Transverse colon (tissue), 4 donors: ENCODE measurements at places on chromosomes 12 and 14. TPM values are rescaled to one million over a fixed set of nuclear protein-coding genes. Genes with fewer than 3 reads are reported as not detected.

GPX2 gene
- 180 TPM for total RNA-seq

RPL36AL gene
- 84.0 TPM for total RNA-seq

CLEC1B gene
- not detected for total RNA-seq

LEMD3 gene
- 62.1 TPM for total RNA-seq

LRIG3 gene
- 115 TPM for total RNA-seq

GRCh38 chr14:28875934-28876571 is 109.5 kb downstream of the FOXG1 start:
- H3K4me3 ChIP-seq = no peak overlapping the region
- H3K36me3 ChIP-seq = no peaks in the 10 kb centered on the region
- no peaks in the 10 kb centered on the region for H3K4me1 ChIP-seq
- no peak overlapping the region for H3K27ac ChIP-seq
- DNase-seq = no peak

GRCh38 chr12:26434299-26435068 is 239.1 kb downstream of the SSPN start:
- DNase-seq = peak; percentile 10
- H3K4me3 ChIP-seq = no peak overlapping the region
- H3K27me3 ChIP-seq = no peaks in the 10 kb centered on the region
- no peaks in the 10 kb centered on the region for H3K36me3 ChIP-seq
- peaks cover 9% of the 10 kb centered on the region for H3K4me1 ChIP-seq

- H3K36me3 ChIP-seq = no peaks in the 10 kb centered on the region
- no peak overlapping the region for H3K4me3 ChIP-seq
- peaks cover 11% of the 10 kb centered on the region for H3K4me1 ChIP-seq
- no peaks in the 10 kb centered on the region for H3K27me3 ChIP-seq
These were observed 3.4 kb upstream of the PPM1A start for GRCh38 chr14:60245380-60246177.

GRCh38 chr14:103547455-103547940 is 15.0 kb downstream of the BAG5 start:
- H3K4me3 ChIP-seq = no peak overlapping the region
- H3K27me3 ChIP-seq = no peaks in the 10 kb centered on the region
- no peak overlapping the region for H3K27ac ChIP-seq
- no peak for DNase-seq
- H3K4me1 ChIP-seq = peaks cover 43% of the 10 kb centered on the region

DNA sequence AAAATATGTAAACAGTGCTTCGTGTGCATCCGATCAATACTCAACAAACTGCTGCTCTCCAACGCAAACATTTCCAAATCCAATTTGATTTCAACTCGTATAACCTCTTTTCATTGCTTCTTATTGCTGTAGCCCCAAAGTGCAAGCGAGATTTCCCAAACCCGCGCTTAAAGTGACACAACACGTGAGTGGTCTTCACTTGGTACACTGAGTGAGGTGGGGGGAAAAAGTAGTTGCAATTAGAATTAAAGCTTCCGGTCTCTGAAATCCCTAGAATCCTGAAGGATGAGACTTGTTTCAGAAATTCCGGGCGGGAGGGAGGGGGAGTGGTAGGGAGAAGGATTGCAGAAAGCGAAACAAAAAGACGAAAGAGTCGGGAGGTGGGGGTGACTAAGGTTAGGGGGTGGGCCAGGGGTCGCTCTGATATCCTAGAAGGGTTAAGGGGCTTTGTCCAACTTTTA is 387.5 kb downstream of the BCAT1 start:
- H3K4me1 ChIP-seq = peaks cover 5% of the 10 kb centered on the region
- H3K27ac ChIP-seq = peak overlapping the region; percentile 78
- H3K36me3 ChIP-seq = no peaks in the 10 kb centered on the region
- H3K27me3 ChIP-seq = peaks cover 55% of the 10 kb centered on the region
- DNase-seq = peak; percentile 10
- peak overlapping the region; percentile 77 for H3K4me3 ChIP-seq

- no peaks in the 10 kb centered on the region for H3K27me3 ChIP-seq
- no peak overlapping the region for H3K4me3 ChIP-seq
- H3K4me1 ChIP-seq = no peaks in the 10 kb centered on the region
- H3K36me3 ChIP-seq = no peaks in the 10 kb centered on the region
- no peak overlapping the region for H3K27ac ChIP-seq
These were observed 41.6 kb downstream of the ATXN2 start for GRCh38 chr12:111557271-111558106.

GRCh38 chr14:75433631-75434071 is 5.8 kb downstream of the JDP2 start:
- no peaks in the 10 kb centered on the region for H3K27me3 ChIP-seq
- H3K4me3 ChIP-seq = no peak overlapping the region
- H3K4me1 ChIP-seq = peaks cover 89% of the 10 kb centered on the region
- no peaks in the 10 kb centered on the region for H3K36me3 ChIP-seq
- H3K27ac ChIP-seq = peak overlapping the region; percentile 32

DNA sequence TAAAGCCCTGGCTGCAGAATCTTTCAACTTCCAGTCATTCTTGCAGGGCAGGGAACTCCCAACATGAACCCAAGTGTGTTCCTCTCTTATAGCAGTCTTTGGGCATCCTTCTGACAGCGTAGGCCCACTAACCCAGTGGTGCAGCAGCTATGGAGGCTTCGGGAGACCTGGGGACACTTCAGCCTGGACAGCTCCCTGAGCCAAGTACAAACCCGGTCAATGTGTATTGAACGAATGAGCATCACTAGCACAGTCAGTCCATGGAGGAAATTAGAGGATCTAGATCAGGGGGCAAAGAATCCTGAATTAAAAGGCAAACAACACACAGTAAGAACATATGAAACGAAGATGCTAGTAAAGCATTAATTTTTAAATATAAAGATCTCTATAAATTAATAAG is 41.8 kb downstream of the KIAA0586 start:
- H3K36me3 ChIP-seq = peaks cover 21% of the 10 kb centered on the region
- DNase-seq = no peak
- no peaks in the 10 kb centered on the region for H3K4me1 ChIP-seq
- no peak overlapping the region for H3K27ac ChIP-seq
- H3K4me3 ChIP-seq = no peak overlapping the region

DNA sequence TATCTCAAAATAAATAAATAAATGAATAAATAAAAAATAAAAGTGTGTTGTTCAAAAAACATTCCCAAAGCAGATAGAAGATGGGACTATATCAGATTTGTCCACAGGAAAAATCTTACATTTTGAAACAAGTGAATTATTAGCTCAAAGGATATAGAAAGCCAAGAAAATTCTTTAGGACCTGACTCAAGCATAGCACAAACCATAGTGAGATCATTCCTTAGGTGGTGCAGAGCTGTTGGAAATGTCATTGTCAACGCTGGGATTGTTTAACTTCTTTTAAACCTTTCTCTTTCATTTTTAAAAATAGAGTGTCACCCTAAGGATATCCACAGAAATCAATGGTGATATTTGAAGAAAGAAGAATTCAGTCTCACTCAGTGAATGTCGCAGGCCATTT is 43.5 kb downstream of the DRAM1 start:
- no peaks in the 10 kb centered on the region for H3K27me3 ChIP-seq
- DNase-seq = no peak
- no peaks in the 10 kb centered on the region for H3K4me1 ChIP-seq
- H3K36me3 ChIP-seq = no peaks in the 10 kb centered on the region
